Bladder microvascular endothelial cell (primary cell): ENCODE measurements at places on chromosomes 6 and 20. TPM values are rescaled to one million over a fixed set of nuclear protein-coding genes. Genes with fewer than 3 reads are reported as not detected.

The TASP1 gene
- total RNA-seq = 4.9 and 10.3 TPM in 2 replicates

The PHF20 gene
- 21.9 and 39.6 TPM in 2 replicates for total RNA-seq

The ADGRB3 gene
- total RNA-seq = not detected in 2 replicates

The TGM3 gene
- not detected in 2 replicates for total RNA-seq
